ENCODE measurements at places on chromosomes 7 and 10.

DNA sequence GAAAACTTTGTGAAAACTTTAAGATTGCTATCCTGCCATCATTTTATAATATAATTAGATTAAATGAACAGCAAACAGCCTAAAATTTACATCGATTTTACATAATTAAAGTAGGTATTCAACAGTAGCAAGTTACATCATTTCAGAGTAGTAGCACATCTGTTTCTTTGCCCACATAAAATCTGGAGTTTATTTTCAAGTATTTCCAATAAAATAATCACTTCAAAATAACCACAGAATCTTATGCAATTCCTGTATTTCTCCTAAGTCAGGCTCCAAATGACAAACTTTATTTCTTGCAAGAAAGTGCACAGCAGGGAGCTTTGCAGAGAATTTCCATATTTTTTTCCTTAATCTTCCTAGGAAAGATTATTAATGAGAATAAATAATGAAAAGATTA lies 82.6 kb downstream of the CUBN start:
- DNase-seq, result no peak

DNA sequence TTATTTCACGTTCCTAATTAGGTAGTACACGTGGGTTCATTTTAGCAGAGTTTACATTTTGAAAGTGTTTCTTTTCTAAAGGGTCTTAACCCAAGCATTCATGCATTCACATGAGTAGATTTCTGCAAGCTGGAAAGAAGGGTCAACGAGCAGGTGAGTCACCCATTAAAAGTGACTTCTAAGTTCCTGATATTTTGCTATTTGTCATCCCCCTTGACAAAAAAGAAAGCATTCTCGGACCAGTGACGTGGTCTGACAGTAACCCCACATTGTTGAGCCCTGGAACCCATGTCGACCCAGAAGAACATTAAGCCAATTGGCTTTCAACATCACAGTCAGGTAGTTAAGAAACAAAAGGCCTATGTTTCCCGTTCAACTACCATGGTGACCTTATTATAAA lies 49.6 kb downstream of the ABCB5 start:
- DNase-seq, result no peak

GRCh38 chr7:93902777-93903423 lies 3.5 kb upstream of the GNGT1 start:
- DNase-seq, result no peak

- DNase-seq, result no peak
Observed at GRCh38 chr10:24128066-24128730, 80.7 kb upstream of the KIAA1217 start.

DNA sequence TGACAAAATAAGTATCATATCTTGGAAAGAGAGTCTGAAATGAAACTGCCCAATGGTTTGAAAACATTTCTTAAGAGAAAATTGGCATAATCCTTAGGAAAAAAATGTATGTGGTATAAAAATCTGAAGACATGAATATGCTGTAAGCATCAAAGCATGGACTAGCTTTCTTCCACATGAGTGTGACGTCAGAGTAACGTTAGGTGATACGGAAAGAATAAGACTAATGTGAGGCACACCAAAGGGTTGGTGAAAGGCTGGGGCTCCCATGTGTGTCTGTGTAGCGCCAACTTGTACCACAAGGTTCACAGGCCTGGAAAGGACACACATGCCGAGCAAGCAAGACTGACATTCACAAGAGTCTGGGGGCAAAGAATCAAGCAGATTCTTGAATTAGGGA lies 238.1 kb upstream of the GLI3 start:
- DNase-seq, result no peak

DNA sequence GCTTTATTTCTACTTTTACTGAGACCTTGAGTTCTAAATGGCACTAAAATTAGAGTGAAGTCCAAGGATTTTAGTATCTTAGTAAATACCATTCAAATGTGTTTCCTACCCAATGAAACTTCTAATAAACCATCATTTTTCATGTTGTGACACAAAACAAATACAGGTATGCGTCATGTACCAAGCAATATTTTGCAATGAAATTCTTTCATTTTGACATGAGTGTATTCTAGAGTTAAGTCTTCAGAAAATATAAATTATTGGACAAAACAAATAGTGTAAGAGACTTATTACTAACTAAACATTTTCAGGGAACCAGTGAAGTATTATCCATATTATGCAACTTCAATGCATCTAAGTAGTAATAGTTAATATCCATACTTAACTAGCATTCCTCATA lies 16.5 kb downstream of the HGF start:
- no peak for DNase-seq

DNA sequence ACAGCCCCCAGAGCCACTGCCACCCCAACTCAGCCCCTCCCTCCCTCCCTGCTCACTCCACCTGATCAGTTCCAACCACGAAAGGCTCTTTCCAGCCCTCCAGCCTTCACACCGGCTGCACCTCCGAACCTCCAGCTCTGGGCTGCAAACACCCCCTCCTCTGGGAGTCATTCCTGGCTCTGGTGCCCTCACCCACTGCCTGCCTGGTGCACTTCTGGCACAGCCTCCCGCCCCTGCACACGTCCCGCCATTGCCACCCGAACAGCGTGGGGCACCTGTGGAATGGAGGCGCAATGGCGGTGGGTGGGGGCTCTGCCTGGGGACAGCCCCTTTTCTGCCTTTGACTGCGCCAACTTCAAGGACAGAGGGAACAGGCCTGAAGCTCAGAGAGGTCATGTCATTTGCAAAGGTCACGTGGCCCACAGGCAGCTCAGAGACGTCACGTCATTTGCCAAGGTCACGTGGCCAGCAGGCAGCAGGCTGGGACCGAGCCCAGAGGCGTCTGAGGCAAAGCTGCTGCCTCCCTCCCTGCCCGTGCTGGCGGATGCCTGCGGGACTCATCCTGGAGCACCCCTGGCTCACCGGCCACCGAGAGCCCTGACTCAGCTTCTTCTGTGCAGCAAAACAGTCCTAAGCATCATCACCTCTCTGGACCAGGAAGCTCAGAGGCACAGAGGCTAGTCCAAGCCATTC lies 76.0 kb upstream of the DNAAF5 start:
- no peak for DNase-seq

DNA sequence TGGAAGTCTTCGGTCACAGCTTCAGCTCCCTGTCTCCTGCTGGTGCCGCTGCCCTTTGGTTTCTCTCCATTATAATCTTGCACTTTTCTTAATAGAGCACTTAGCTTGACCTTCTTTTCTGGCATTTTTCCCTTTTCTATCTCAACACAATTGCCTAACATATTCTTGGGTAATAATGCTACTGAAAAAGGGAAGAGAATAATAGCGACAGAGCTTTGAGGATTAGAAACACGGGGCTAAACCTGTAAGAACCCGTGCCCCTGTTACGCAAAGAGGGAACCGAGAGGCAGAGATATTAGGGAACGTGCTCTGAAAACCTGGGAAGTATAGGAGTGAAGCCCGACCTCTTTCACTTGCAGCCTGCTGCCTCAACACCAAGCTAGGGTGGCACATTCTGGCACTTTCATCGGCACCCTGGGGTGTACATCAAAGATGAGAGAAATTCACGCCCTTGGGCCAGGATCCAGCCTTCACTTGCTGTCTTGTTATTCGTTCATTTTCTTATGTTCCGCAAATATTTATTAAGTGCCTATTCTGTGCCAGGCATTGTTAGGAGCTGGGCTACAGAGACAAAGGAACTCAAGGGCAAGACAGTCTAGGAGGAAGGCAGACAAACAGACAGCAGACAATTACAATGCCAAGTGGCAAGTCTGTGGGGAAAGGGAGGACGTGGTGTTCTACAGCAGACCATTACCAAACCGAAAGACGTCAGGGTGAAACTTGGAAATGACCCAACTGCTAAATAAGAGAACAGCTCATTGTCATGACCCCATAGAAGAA lies 33.0 kb upstream of the GALNTL5 start:
- no peak for DNase-seq

GRCh38 chr7:65980478-65981250 lies 1.3 kb downstream of the GUSB start:
- DNase-seq, result no peak

- no peak for DNase-seq
Observed at GRCh38 chr7:68376131-68376661, 1222.1 kb upstream of the AUTS2 start.

DNA sequence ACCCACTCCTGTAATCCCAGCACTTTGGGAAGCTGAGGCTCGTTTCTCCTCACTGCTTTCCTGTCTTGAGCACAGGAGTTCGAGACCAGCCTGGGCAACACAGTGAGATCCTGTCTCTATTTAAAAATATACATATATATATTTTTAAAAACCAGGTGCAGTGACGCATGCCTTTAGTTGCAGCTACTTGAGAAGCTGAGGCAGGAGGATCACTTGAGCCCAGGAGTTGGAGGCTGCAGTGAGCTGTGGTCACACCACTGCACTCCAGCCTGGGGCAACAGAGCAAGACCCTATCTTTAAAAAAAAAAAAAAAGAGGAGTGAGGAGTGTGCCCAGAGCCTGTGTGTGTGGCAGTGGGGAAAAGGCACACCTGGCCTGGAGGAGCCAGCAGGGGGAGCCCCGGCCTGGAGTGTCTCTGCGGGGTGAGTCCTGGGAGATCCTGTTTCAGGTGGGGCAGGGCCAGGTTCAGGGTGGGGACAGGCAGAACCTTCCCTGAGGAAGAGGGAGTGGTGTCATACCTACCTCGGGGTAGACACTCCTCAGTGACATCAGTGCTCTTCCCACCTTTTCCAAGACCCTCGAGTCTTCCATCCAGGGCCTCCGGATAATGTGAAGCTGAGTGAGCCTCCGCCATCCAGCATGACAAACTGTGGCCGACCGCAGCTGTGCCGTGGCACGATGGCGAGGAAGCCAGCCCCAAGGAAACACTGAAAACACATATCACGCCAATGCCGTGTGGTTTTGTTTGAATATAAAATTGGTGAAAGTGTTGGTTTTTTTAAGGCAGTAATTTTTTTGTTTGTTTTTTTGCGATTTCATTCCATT lies 9.0 kb upstream of the ARPC1B start:
- peak; percentile 42 for DNase-seq

DNA sequence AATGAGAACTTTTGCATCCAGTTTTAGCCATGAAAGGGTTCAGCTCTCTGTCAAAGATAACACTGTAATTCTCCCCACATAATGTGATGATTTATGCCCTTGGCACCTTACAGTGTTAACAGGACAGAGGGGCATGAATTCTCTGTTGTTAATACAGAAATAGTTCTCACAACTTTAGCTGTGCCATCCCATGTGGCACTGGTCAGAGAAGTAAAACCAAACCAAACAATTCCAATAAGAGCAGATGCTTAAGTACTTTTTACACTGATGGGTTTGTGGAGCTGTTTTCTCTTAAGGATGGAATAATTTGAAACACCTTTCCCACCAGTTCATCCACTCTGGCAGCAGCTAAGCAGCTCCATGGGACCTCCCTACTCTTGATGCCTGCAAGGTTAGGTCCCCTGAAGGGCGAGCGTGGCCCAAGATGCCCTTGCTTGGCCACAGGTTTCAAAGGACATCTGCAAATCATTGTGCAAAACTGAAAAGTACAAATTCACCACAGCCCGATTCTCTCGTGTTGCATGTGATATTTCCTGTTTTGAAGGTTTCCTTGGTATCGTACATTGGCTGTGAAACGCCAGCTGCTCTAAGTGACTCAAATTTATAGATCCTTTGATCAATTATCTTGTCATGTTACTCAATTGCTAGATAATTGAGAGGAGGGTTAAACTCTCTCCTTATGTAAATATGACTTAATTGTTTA lies 82.5 kb upstream of the CREB5 start:
- DNase-seq, result no peak

DNA sequence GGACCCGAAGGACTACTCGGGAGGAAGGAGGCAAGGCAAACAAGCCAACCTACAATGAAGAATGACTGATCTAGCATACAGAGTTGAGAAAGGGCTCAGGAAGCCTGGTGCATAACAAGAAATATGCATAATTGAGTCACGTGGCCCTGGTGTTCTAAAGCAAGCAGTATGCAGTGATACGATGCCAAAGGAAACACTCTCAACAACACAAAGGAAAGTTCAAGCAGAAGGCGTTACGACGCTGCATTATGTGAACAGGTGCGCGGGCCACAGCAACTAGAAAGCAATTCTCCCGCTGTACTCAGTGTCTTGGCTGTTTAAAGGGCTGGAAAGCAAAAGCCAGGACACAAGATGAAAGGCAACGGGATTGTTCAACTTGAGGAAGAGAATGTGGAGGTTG lies 100.8 kb downstream of the PRTFDC1 start:
- DNase-seq, result no peak

DNA sequence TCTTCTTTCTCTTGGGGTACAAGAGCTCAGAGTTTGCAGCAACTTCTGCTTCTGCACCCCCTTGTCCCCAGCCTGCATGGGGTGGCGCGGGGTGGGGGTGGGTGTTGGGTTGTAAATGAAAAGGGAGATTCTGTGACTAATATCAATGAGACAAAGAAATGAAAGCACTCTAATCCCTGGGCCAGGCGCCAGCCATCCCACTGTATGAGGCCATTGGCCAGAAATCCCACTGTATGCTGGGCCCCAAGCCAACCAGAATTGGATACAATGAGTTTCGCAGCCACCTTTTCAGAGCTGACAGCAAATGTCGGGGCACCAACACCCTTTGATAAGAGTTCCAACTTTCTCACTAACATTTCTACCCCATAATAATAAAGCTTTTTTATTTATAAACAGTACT lies 10.9 kb upstream of the PTN start:
- no peak for DNase-seq

GRCh38 chr7:11593322-11593721 lies 238.7 kb downstream of the THSD7A start:
- DNase-seq, result no peak

DNA sequence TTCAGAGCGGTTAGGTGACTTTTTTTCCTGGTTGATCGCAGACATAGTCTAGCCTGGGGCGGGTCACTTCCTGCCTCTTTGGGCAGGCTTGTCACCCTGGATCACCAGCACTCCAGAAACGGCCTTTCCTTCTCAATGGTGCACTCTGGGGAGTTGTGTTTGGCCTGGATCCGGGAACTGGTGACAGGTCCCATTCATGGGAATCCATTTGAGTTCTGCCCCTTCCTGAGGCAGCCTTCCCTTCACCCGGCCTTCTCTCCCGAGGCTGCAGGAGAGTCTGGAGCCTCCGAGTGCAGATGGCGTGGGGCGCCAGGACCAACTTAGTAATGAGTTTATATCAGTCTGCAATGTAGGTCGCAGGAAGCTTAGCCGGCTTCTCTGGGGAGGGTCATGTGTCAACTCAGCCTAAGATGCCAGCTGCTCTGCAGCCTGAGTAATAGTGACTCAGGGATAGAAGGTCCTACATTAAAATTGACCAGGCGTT lies 54.2 kb downstream of the TACR2 start:
- DNase-seq, result no peak

DNA sequence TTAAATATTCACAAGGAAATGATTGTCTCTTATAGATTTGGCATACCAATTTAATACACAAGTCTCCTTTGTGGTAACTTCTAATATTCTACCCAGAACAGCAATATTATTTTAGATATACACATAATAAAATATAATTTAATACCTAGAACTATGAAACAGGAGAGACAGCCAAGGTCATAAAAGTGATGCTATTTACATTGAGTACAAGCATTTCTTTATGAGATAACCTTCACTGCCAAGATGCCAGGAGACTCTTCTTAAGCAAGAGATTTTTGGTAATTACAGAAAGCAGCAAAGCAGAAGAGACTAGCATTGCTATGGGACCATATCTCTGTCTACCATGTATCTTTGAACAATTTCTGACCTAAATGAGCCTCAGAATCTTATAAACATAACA lies 764.6 kb upstream of the GHITM start:
- no peak for DNase-seq

Measured in stimulated activated CD4-positive, alpha-beta T cell treated with anti-CD3 and anti-CD28 coated beads, Interleukin-12 subunit alpha, Interleukin-12 subunit beta, amount 100 ng/mL, for 24 hours (primary cell).